ENCODE measurements at places on chromosomes 11 and 22. TPM values are rescaled to one million over a fixed set of nuclear protein-coding genes. Genes with fewer than 3 reads are reported as not detected.

GRCh38 chr22:32206774-32207758 is 2.2 kb upstream of the RFPL2 start:
- DNase-seq = peak; percentile 41

DNA sequence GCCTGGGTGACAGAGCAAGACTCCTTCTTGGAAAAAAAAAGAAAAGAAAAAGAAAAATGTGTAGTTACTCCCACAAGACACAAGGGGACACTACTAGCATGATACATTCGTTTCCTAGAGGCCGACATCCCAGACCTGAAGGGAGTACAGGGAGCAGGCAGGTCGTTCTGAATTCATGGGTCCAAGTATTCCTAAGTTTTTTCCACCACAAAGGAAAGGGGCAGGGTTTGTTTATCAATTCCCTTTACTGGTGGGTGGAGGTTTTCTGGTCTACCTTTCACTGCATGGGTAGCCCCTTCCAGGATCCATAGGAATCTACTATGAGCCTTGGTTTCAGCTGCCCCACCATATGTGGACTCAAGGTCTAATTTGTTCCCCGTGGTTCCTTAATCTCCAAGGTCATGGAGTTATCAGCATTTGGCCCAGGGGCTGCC is 11.8 kb downstream of the TIGD3 start:
- DNase-seq = peak; percentile 84

GRCh38 chr11:92753161-92753560 is 216.3 kb upstream of the MTNR1B start:
- DNase-seq = no peak

GRCh38 chr11:90556606-90557005 is 333.8 kb upstream of the CHORDC1 start:
- no peak for DNase-seq

DNA sequence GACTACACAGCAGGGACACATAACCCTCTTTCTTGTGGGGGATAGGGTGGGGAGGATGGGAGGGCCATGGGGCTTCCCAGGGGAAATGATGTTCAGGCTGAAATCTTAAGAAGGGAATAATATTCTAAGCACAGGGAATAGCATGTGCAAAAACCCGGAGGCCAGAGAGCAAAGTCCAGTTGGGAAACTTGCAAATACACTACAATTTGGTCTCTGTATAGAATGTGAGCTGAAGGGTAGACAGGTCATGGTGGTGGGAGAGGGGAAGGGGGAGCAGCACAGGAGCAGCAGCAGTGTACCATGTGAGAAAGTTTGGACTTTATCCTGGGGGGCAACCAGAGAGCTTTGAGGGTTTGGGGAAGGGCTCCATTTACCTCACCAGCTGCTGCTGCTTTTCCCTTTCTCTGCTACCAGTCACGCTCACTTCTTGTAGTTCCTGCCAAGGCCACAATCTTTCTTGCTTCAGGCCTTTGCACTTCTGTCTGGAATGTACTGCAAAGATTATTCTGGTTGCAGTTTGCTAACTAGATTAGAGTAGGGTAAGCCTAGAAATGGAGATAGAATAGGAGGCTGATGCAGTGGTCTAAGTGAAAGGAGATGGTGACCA is 43.0 kb downstream of the KREMEN1 start:
- peak; percentile 60 for DNase-seq

GRCh38 chr22:29907753-29908515 is 25.0 kb downstream of the MTMR3 start:
- DNase-seq = peak; percentile 75

DNA sequence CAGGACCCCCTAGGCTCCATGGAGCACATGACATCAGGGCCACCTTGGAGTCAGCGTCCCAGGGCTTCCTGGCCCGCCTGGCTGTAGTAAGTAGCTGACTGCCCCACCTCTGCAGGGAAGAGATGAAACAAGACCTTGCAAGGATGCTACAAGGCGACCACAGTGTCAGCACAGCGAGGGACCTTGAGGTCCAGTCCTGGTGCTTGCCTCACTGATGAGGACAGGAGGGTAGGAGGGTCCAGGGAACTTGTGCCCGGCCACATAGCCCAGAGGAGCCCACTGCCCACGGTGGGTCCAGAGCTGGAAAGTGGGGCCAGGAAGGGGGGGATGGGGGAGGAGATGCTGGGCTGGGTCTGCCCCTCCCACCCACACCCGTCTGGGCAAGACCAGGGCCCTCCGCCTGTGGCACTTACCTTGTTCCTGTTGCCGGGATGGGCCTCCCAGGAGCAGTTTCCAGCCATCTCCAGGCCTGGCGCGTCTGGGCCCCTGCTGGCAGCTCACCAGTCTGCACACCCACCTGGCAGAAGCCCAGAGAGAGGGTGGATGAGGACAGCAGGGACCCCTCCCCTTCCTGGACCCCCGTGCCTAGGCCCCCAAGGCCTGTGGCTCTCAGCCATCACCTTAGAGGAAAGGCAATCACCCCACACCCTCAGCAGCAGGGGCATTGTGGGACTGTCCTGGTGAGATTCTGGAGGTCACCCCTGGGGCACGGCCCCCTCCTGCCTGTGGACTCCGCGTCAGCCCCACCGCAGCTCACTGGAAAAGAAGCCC is 3.4 kb downstream of the MRGPRF start:
- no peak for DNase-seq

- no peak for DNase-seq
These were observed 92.1 kb downstream of the PKNOX2 start for GRCh38 chr11:125256541-125257189.

DNA sequence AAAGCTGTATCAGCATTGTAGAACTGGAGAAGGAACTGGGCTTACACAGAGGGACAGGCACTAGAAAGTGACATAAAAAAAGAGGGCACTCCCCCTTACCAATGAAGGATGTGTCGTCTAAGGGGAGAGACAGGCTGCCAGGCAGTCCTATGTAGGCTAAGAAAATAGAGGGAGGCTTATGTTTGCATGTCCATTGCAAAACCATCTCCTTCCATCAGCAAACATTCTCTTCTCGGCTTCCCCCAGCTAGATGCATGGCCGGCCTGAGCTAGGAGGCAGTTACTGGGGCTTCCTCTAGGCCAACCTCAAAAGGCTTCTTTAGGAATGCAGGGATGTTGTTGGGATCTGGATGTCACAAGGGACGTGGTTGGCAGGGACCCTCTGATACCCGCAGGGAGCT is 139.1 kb downstream of the PKNOX2 start:
- DNase-seq = no peak

GRCh38 chr22:30000566-30000965 is 79.7 kb upstream of the HORMAD2 start:
- no peak for DNase-seq

The SPDYC gene
- total RNA-seq = 0.15 TPM

The RAC2 gene
- total RNA-seq = not detected

The PHOX2A gene
- total RNA-seq = not detected

The SYT9 gene
- total RNA-seq = not detected

The TEX12 gene
- total RNA-seq = not detected

The GGT5 gene
- 0.69 TPM for total RNA-seq

The MUC6 gene
- total RNA-seq = not detected

The MYO18B gene
- 0.04 TPM for total RNA-seq

The SLC5A4 gene
- not detected for total RNA-seq

The PNPLA5 gene
- total RNA-seq = not detected

The TCN1 gene
- total RNA-seq = not detected

The CCDC73 gene
- 0.11 TPM for total RNA-seq
